ENCODE measurements at places on chromosomes 1 and 21.

- no peak for DNase-seq
Measured at GRCh38 chr1:164575356-164575886, 16.4 kb downstream of the PBX1 start.

DNA sequence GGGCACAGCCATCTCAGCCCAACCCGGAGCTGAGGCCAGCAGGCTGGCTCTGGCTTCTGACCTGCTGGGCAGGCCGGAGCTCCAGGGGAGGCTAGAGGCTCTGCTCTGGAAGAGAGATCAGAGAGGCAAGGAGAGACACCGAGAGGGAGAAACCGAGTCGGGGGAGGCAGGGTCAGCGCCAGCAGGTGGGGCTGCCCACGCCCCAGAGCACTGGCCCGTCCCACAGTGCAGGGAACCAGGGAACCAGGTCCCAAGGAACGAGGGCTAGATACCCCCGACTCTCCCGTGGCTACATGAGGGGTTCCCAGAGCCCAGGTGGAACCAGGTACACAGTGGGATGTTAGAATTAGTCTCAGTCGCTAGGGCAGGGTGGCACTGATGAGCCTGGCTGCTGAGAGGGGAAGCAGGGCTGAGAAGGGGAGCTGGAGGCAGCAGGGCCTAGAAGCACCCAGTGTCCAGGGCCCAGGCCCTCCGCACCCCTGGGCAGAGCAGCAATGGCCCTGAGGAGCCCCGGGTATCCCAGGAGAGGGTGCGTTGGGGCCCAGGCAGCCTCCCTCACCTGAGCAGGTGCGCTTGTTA, 2.1 kb downstream of the MASP2 start:
- no peak for DNase-seq

DNA sequence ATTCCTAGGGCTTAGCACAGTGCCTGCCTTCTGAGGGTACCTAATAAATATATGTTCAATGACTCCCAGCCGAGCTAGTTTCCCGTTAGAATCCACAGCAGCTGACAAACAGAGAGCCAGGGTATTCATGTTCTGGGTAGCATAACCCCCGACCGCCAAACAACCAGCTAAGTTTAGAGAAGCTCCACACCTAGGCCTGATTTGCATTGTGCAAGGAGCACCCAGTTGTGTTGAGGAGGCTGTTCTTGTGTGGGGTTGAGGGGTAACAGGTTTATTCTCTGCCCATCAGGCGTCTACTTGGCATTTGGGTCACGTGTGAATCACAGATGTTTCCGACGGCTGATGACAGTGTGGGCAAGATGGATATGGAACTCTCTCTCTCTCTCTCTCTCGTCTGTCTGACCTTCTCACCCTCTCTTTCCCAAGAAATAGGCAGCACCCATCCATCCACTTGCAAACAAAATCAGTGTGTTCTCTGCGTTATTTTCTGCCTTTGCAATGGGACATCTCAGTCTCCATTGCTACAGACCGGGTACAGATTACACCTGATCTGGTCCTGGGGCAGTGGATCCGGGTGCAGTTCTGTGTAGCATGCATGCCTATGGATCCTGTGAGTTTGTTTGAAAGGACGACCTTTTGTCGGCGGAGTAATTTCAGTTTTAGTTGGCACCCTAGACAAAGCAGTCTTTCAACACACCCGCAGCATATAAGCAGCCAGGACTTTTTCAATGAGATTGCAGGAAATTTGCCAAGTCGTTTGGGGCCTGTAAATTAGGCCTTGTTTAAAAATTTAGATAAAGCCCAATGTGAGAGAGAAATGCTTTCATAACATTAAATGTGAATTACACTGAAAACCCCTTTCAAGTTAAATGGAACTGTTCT, 29.4 kb downstream of the KAZN start:
- no peak for DNase-seq

GRCh38 chr1:108108119-108108518, 92.0 kb downstream of the SLC25A24 start:
- DNase-seq, result no peak

DNA sequence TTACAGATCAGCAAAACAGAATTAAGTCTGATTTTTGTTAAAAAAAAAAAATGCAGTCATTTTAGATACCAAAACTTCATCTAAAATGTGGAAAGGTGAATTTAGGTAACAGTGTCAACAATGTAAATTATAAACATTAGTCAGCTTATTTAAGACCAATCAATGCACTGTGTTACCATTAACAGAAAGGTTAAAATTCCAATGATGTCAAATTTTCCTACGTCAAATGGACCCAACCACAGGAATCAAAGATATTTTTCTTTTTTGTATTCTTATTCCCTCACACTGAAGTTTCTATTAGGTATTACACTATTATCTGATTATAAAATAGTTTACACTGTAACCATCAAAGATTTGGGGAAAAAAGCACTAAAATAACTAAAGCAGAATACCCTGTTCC, 6.5 kb downstream of the ARHGAP29 start:
- no peak for DNase-seq

GRCh38 chr1:9691691-9692090, 40.2 kb downstream of the PIK3CD start:
- no peak for DNase-seq

DNA sequence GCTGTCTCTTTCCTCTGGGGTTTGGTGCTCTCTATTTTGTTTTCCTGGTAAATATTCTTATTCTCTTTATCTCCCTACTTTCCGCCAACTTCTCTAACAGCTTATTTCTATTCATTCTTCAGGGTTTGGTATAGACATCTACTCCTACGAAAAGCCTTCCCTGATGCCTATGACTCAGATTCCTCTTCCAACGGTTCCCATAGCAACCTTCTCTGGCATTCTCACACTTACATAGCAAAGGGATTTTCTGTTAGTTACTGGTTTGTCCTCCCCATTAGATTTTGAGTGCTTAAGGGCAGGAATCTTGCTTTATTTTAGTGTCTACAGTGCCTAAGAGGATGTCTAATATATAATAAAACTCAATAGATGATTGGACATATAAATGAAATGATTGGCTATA, 407.6 kb upstream of the DEPDC1 start:
- DNase-seq, result no peak

DNA sequence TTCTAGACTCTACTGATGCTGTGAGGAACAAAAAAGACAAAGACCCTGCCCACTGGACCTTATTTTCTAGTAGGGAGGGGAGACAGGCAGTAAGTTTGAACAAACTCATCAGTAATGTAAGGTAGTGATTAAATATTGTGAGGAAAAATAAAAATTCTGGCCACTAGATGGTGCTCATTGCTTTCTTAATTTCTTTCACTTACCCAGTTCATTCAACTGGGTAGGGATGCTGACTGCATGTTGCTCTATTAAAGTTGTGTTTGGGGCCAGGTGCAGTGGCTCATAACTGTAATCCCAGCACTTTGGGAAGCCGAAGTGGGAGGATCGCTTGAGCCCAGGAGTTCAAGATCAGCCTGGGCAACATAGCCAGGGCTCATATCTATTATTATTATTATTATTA, 6.3 kb upstream of the KYAT3 start:
- no peak for DNase-seq

- DNase-seq, result no peak
Measured at GRCh38 chr1:218492874-218493273, 147.7 kb downstream of the TGFB2 start.

- DNase-seq, result no peak
Measured at GRCh38 chr1:94675373-94675772, 133.8 kb upstream of the F3 start.

DNA sequence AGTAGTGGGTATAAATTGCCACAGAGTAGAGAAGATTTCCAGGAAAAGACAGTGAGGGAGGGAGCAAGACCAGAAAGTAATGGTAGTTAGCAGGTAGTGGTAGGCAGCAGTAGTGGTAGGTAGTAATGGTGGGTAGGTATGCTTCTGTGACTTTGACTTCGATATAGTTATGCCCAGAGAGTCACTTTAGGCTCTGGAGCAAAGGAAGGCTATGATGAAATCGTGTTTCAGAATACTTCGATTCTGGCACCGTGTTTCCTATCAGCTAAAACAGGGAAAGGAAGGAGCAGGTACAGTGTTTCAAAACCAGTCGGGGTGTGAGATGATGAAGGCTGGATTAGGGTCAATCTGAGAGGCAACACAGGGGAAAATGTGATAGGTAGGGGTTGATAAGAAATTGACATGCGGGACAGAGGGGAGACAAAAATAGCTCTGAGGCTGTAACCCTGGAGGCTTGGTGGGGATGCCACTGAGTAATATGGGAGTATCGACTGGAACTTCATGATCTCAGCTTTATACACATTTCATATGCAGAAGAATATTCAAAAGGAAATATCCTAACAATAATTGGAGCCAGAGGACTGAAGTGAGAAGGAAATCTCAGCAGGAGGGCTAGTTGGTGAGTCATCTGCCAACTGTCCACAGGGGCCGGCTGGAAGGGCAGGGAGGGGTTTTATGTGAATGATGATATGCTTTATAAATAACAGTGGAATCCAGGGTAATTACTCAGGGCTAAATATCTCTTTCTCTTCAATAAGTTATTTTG, 25.2 kb upstream of the TRIM45 start:
- DNase-seq, result no peak

DNA sequence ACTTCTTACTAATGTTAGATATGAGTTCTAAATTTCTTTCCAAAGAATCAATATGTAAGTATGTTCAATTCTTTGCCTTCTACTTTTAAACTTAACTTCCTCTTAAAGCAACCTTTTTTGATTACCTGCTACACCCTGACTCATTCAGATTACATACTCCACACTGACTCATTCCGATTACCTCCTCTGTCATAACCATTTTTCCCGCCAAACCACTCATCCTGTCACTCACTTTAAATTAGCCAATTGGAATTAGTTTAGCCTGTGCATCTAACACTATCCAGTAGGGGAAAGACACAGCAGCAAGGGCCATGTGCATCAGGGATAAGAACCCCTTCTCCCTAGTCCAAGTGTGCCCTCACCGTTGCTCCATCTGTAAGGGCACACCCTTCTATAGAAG, 815.5 kb downstream of the BRINP3 start:
- no peak for DNase-seq

DNA sequence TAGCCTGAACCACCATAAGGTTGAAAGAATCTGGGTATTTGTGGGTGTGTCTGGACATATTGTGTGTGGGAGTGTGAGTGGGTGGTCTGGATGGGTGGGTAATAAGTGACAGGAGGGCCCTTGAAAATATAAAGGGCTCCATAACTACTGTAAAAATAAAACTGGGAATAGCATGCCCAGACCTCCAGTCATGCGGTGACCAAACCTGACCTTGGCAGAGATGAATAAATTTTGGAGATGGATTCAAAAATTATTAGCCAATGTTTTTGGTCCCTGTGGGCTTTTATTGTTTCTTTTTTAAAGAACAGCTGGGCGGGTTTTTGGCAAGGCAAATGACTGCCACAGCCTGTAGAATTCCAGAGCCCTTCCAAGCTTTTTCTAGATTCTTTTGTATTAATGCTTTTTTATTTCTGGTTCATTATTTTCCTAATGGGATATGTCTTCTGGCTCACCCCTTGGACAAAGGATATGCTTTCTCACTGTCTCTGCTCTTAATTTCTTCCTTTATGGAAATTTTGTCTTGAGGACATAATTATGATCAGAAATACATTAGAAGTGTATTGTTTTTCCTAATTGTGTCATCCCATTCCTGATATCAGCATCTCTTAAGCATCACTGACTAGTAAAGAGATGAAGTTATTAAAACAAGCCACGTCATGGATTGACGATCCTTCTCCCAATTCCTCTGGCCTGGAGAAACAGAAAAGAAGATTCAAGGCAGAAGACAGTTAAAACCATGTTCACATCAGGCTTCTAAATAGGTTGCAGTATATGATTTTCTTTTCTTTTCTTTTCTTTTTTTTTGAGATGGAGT, 69.5 kb downstream of the NTMT2 start:
- no peak for DNase-seq

- DNase-seq, result no peak
Measured at GRCh38 chr1:77504986-77505385, 177.5 kb downstream of the ZZZ3 start.

DNA sequence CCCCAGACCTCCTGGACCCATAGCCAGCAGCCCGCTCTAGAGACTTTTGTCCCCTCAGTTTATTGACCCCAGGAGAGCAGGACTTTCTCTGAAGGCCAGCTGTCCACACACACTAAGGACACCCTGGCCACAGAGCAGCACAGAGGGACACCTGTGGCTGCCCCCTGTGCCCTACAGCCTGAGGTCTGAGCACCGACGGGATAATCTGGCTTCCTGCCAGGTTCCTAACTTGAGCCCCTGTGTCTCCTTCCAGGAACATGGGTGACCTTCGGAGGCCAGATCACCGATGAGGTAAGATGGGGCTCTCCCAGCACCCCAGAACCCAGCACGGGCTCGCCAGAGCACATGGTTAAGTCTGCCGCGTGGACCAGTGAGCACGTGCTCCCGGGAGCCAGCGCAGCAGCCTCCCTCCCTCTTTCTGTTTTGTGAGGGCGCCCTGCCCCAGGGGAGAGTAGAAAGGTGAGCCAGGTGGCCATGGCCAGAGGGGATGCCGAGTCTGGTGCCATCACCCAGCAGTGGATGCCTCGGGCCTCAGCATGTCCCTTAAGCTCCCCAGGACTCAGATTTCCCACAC, 27.9 kb downstream of the KCNAB2 start:
- DNase-seq, result no peak

GRCh38 chr21:46084709-46085108, 13.2 kb upstream of the COL6A2 start:
- DNase-seq, result no peak

DNA sequence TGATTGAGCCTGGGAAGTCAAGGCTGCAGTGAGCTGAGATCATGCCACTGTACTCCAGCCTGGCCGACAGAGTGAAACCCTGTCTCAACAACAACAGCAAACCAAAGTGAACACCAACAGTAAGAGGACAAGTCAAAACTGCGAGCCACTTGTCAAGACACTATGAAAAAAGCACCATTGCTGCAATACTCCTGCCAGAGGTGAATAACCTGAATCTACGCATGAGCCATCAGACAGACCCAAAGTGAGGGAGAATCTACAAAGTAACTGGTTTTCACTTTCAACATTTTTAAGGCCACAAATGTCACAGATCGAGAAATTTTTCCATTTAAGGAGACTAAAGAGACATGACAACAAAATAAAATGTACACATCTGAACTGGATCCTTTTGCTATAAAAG, 21.9 kb downstream of the SYNJ1 start:
- DNase-seq, result no peak

- no peak for DNase-seq
Measured at GRCh38 chr1:55156093-55156492, 59.1 kb downstream of the USP24 start.

GRCh38 chr21:41370840-41371684, 9.2 kb downstream of the MX2 start:
- DNase-seq, result no peak

DNA sequence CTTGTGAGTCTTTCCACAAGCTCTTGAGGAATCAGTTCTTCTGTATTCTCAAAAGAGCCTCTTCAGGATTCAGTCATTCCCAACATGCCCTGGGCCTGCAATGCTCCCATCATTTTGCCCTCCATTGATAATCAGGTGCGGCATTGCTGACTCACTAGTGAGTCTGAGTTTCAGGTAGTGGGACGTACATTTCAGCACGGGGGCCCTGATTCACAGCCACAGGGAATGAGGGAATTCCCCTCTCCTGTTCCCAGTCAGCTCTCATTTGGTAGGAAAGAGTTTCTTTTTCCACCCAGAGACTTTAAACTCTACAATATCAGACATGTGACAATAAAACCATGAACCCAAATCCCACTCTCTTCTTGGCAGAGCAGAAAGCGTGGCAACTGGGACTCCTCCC, 3.7 kb upstream of the IRF6 start:
- no peak for DNase-seq

GRCh38 chr1:203799971-203800370, 4.5 kb downstream of the ZBED6 start:
- DNase-seq, result no peak

GRCh38 chr1:94125551-94126514, 4.9 kb upstream of the ABCA4 start:
- DNase-seq, result no peak

- DNase-seq, result no peak
Measured at GRCh38 chr1:67893126-67893495, 59.8 kb upstream of the GNG12 start.

Measured in activated T-helper 1 cell treated with anti-CD3 and anti-CD28 coated beads, Interleukin-2, amount 50 U/mL, for 16 hours (primary cell).